Hepatocyte (in vitro differentiated cells): ENCODE measurements at places on chromosomes 16 and 17.

GRCh38 chr17:72416054-72416675 is 295.3 kb downstream of the SOX9 start:
- no peak for DNase-seq

DNA sequence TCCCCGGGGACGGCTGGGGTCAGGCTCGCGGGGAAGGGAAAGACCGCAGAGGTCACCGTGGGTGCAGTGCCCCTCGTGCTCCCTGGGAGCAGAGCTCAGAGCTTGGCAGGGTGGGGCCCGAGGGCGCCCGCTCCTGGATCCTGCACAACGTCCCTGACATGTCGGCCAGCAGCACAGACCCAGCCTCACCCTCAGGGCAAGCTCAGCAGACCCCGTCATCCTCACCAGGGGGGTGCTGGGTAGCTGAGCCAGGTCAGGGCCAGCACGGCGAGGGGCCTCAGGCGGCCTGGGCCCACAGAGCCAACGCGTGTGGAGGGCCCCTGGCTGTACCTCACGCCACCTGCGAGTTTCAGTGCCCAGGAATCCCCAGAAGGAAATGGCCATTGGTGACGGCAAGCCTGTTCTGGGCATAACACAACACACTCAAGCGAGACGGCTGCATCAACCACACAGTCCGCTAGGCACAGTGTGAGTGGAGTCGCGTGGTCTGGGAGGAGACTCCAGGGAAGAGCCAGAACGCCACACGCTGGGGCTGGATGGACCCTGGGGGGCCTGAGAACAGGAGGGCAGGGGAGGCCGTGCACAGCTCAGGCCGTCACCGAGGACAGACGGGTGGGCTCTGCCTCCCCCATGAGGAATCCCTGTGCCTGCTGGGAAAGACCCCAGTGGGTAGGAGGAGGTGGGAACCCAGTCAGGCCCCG is 60.3 kb downstream of the ZNF778 start:
- no peak for DNase-seq

DNA sequence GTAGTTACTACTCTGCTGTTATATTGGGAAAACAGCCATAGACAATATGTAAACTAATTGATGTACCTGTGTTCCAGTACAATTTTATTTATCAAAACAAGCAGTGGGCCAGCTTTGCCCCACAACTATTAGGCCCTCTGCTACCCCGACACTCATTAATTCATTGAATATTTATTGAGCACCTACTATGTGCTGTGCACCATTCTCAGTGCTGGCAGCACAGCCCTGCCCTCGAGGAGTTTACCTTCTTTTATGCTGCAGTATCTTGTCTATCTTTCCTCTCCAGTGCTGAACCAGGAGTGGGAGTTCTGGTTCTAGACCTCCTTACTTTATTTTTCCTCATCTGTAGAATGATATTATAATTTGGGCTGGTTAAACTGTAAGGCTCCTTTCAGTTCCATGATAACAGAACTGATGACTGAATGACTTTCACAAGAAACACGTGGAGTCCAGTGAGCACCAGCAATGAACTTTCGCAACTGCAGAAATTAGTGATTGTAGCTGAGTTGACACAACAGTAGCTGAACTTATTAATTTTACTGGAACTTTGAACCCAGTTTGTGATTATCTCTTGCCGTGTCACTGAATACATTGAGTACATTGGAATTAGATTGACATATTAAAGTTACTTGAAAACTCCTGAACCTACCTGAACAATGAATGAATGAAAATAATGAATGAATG is 2.4 kb downstream of the GOSR2 start:
- no peak for DNase-seq

DNA sequence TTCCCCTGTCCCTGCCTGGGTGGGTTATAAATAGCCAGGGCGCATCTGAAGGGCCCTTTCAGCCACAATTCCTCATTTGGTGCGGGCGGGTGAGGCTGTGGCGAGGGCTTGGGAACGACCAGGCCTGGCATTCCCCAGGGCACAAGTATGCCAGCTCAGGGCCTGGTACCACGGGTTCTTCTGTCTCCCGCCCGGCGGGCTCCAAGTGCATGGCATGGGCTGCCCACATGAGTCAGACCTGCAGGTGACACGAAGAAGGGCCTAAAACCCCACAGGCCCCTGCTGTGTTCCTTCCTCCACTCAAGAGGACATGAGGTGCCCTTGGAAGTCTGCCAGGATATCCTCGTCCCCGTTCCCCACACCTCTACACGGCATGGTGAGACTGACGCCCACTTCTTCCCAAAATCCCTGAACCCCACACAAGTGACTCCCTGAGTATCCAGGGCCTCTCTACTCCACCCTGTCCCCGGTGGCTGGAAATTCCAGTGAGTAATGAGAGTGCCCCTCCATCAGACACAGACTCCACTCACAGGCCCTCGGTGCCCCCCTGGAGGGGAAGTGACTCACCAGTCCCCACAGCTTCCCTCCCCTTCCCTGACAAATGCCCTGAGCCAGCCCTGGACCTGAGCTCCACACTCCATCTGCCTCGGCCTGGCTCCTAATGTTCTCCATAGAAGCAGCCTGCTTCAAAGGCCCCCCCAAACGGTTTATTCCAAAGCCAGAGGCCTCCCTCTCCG is 68.8 kb downstream of the ABR start:
- DNase-seq = peak; percentile 82

DNA sequence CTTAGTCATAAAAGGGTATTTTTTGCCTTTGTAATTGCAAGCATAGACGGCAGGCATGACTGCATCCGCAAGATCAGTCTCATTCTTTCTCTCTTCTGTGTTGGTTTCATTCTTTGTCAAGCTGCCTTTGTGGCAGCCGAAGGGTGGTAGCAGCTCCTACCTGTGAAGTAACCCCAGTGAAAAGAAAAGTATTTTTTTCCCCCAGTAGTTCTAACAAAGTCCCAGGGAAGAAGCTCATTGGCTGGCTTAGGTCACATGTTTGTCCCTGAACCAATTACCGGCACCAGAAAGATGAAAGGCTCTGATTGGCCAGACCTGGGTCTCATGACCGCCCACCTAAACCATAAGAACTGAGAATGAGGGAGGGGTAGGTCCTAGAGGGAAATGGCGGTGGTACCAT is 110.7 kb downstream of the RAP1GAP2 start:
- DNase-seq = no peak
